Stimulated activated CD4-positive, alpha-beta T cell treated with anti-CD3 and anti-CD28 coated beads, TNF-alpha, amount 100 ng/mL, for 1 hour (primary cell): ENCODE measurements at places on chromosomes 11 and 22.

- no peak for DNase-seq
Measured at GRCh38 chr11:97614606-97615005, 1224.8 kb downstream of the JRKL start.

- DNase-seq = no peak
Measured at GRCh38 chr11:70713988-70714665, 315.8 kb downstream of the CTTN start.

DNA sequence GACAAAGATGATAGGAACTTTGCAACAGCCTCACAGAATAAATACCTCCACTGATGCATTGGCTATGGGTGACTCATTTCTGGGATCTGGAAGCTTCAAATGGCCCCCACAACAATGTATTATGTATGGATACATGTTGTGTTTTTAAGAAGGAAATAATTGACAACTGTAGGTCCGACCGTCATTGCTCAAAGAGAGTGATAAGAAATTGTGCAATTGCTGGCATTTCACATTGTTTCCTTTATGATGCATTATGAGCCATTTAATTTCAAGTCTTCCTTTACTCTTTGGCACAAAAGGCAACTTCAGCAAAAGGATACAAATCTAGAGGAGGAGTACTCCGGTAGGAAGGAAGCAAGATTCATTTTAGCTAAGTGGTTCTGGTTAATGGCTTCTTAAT lies 2.0 kb downstream of the ANO3 start:
- no peak for DNase-seq

DNA sequence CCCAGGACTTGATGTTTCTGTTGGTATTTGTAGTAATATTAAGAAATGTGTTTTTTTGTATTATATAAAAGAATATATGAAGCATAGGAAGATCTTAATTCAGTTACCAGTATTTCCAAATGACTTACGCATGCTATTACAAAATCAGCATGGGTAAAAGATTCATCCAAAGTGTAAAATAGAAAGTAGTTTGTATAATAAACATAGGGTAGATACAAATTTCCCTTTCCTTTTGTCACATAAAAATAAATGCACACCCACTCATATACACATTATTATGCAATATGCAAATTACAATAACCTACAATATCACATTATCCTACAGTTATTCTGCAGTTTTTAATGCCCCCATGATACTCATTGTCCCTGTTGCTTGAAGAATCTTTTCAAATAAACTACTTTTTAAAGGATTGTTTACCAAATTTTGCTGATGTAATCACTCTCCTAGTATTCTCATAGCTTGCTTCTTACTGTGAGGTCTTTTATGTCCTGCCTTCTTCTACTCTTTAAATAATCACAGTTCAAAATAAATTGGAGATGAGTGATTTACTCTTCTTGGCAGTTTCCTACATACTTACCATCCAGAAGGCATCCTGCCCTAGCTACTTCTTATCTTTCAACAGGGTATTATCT lies 244.0 kb downstream of the CASP12 start:
- no peak for DNase-seq

DNA sequence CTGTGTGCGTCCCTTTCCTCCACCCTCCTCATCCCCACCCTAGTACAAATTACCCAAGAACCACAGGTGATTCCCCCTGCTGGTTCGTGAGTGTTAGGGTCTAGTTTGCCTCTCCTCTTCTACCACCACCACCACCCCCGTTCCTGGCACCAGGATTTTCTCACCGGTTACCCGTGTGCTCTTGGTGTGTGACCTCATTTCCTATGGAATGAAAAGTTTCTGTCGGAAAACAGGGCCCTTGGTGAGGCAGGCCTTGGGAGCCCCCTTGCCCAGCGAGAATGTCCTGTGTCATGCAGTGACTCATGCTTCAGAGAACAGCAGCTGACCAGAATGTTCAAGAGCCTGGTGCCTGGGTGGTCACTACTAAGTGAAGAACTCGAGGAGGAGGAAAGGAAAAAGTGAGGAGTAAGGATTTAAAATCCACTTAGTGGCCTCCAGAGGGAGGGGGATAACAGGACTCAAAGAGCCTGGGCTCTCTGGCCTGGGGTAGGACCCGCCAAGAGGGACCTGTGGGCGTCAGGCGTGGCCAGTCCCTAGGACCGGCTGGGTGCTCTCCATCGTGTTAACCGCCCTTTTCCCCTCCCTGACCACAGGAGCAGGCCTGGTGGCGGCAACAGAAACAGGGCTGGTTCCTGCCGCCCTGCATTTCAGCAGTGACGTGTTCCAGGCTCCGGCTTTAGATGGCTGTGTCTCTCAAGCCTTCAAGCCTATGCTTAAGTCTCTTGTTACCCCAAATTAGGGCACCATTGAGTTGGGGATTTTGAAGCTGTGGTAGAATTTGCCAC lies 30.2 kb downstream of the C22orf31 start:
- DNase-seq = no peak

GRCh38 chr11:111104185-111104584 lies 141.3 kb upstream of the POU2AF2 start:
- DNase-seq = no peak

GRCh38 chr11:69803604-69804218 lies 15.5 kb downstream of the FGF3 start:
- no peak for DNase-seq

DNA sequence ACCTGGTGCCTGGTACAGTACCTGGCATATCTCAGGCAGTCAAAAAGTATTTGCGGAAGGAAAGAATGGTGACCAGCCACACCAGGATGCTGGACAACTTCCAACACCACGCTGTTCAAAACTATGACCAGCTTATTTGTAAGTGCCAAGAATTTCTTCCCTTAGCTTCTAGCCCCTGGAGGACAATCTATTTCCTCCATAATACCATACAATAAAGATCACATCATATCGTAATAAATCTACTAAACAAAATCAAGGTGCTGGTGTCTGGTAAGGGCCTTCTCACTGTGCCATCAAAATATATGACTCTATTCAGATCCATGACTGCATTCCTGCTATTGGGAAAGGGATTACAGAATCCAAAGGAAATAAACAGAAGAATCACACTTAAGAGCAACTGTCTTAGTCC lies 51.5 kb downstream of the ALG9 start:
- DNase-seq = no peak

GRCh38 chr11:45724153-45724552 lies 58.7 kb upstream of the CHST1 start:
- no peak for DNase-seq

DNA sequence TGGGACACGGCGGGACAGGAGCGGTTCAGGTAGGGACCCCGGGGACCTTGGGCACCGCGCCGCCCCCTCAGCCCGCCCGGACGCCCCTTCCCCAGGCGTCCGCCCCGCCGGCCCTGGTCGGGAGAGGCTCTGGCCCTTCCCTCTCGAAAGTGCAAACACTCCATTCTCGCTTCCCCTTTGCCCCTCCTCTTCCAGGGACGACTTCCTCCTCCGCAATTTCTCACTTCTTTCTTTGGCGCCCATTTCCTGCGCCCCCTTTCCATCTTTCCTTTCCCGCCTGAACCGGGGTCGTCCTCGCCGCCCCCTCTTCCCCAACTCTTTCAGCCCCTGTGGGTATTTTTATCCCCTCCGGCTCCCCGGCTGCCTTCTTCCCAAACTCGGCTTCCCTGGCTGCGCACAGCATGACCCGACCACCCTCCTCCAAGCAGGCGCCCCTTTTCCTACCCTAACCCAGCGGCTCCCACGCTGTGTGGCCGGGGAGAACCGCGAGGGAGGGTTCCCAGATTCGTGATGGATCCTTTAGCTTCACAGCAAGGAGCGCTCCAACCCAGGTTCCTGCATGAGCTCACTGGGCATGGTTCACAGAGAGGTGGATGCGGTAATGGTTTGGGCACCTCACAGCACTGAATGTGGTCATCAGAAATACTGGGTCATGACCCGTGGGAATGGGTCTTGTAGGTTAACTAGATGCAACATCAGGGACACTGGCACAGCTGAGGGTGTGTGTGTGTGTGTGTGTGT lies 689 bp downstream of the RAB39A start:
- DNase-seq = no peak

- DNase-seq = no peak
Measured at GRCh38 chr11:65496304-65497140, 2.3 kb upstream of the MALAT1 start.

DNA sequence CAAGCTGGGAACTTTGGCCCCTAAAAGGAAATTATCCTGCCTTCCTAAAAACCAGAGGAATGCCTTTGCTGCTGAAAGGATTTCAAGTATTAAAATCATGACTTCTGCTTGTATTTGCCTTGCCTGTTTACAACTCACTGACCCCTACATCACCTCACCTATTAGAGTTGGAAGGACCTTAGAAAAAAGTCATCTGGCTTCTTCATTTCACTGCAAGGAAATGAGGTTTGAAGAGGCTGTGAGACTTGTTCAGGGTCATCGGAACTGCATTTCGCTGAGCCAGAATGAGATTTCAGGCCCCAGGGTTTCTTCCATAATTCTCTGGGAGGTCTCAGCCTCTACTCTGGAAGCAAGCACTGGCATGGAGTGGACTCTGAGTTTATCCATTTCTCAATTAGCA lies 304.1 kb downstream of the BUD13 start:
- no peak for DNase-seq

GRCh38 chr11:36933481-36933880 lies 335.4 kb upstream of the RAG2 start:
- no peak for DNase-seq

- DNase-seq = no peak
Measured at GRCh38 chr22:39364714-39365491, 15.1 kb downstream of the SYNGR1 start.

DNA sequence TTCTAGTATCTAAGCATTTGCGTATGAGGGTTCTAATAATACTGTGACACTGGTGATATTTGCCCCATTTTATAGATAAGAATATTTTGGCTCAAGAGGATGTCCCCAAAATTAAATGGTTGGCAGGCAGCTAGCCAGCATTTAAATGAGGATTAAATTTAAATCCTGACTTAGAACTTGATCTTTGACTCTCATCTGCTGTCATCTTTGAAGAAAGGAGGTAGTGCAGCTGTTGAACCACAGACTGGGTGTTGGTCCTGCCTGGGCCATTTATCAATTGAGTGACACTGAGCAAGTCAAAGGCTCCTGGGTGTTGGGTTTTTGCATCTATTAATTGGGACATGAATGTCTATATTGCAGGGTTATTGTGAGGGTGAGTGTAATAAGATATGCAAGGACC lies 112.3 kb downstream of the INSC start:
- no peak for DNase-seq

- no peak for DNase-seq
Measured at GRCh38 chr11:77046060-77046501, 11.9 kb downstream of the B3GNT6 start.

DNA sequence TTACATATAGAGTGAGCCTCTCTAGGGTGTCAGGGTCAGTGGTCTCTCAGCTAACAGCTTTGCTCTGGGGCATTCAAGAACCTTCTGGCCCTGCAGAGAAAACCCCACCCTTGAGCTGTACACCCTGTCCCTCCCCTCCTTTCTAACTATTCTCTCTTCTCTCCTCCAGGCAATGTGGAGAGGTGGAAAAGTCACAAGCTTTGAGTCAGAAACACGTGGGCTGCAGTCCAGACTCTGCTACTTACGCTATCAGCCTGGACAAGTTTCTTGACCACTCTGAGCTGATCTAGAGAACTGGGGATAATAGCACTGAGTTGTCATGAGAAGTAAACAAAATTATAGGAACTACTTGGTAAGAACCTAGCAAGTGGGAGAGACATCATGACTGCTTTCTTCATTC lies 10.7 kb upstream of the FAM83F start:
- DNase-seq = no peak

- no peak for DNase-seq
Measured at GRCh38 chr11:76808996-76809395, 25.8 kb downstream of the TSKU start.

GRCh38 chr11:74819400-74819799 lies 70.8 kb downstream of the RNF169 start:
- DNase-seq = no peak

DNA sequence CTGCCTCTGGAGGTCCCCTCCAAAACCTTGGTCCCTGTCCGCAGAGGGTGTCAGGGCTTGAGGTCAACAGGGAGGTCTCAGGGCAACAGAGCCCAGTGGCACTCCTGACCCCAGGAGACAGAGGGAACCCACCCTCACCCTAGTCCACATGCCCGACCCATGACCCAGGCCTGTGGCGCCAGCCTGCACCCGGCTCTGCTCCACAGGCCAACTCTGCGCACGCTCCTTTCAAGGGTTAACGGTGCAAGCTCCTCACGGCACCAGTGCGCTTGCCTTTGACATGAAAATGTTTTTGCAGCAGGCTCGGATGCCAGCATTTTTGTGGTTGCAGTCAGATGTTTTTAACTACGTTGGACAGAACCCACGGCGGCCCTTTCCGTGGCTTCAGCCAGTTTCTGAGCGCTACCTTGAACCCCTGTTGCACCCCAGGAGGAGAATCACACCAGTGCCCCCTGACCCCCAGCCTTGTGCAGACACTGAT lies 68.6 kb downstream of the CDKN1C start:
- no peak for DNase-seq

- no peak for DNase-seq
Measured at GRCh38 chr22:33812360-33812977, 107.8 kb downstream of the LARGE1 start.

- no peak for DNase-seq
Measured at GRCh38 chr11:33779849-33780528, 5.7 kb upstream of the FBXO3 start.

GRCh38 chr11:32894149-32894827 lies 1.7 kb downstream of the QSER1 start:
- DNase-seq = no peak

- DNase-seq = no peak
Measured at GRCh38 chr11:112656772-112657428, 304.3 kb upstream of the NCAM1 start.

DNA sequence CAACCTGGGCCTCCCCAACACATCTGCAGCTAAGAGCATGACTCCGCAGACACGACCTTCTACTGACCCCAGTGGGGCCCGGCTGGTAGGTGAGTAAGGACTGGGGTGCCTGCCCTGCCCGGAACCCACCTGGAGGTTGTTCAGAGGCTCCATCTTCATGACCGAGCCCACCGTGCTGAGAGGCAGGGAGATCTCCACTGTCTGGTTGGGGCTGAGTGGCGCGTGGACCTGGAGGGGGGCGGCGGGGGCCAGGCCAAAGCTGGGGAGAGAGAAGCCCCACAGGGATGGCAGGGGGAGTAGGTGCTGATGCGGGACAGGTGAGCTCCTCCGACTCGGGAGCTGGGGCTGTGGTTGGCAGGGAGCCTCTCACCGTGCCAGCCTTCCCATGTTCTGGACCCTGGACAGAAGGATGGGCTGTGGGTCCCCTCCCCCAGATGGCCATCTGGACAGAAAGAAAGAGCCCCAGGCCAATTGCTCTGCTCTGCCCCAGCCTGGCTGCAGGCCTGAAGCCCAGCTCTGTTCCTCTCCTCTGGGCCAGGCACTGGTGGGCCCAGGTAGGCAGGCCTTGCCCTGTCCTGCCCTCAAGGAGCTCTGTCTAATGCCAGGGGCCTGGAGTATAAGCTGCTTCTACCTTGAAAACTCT lies 16.3 kb upstream of the RASL10A start:
- no peak for DNase-seq

DNA sequence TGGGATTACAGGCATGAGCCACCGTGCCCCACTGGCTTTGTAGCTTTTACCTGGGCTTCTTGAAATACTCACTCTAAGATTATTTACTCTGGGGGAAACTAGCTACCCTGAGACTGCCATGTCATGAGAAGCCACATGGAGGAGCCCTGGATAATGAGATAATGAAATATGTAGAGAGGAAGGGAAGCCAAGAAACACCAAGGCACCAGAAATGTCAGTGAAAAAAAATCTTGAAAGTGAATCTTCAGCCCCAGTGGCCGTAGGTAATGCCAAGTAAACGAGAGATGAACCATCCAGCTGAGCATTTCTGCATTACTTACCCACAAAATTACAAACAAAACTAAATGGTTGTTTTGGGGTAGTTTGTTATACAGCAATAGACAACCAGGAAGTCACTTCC lies 125.6 kb downstream of the APIP start:
- no peak for DNase-seq
